ENCODE measurements at places on chromosomes 7 and 10.
A peak's percentile ranks its signal among the peaks of the same experiment; 100 is the strongest.

DNA sequence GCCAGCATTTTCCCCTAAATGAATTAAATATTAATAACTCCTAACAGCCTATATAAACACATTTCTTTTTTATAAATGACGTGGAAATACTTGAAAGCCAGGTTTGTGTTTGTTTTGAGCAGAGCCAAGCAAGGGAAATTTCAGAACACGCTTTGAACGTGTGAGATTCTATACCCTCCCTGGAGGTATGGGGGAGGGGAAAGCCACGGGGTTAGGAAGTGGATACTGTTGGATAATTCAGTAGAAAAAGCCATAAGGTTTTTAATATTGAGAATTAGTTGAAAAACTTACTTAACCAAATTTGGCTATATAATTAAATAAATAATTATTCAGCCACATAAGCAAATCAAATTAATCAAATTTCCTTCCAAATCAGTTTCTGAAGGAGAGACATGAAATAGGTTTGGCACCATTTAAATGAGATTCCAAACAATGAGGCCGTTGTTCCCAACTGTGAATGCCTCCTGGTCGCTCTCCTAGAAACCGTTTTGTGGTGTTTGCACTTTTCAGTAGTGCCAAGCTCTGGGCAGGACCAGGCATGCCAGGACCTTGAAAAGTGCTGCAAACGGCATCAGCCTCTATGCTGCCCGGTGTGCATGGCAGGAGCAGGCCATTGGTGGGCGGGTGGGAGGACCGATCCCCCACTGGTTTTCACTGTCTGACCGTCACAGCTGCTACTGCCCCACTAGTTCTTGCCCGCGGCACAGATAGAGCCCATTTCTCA is 88.1 kb downstream of the SEPTIN14 start:
- no peak for DNase-seq

DNA sequence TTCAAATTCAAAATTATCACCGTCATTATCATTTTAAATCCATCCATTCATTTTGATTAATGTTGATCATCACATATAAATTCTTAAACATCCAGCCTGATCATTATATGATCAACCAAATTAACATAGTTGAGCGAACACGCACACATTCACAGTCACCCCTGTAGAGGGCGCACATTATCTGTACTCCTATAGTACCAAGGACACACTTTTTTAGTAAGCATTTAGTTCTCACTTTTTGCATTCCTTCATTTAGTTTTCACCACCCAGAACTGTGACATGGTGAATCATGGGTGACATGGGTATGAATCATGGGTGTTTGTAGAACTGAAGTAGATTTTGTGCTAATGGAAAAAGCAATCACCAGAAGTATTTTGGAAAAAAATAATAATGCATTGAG is 26.0 kb upstream of the ZNF735 start:
- DNase-seq = no peak

GRCh38 chr10:61330669-61331068 is 122.5 kb downstream of the TMEM26 start:
- DNase-seq = no peak

GRCh38 chr10:101481256-101481655 is 106.8 kb downstream of the POLL start:
- DNase-seq = no peak

- DNase-seq = no peak
These were observed 179.2 kb upstream of the SHH start for GRCh38 chr7:155991470-155991869.

GRCh38 chr10:87706731-87707130 is 47.1 kb downstream of the PAPSS2 start:
- DNase-seq = no peak

GRCh38 chr10:2929480-2930258 is 137.7 kb upstream of the PFKP start:
- DNase-seq = no peak

GRCh38 chr10:108462005-108462404 is 1297.5 kb upstream of the SORCS1 start:
- DNase-seq = no peak

GRCh38 chr7:106893591-106893990 is 28.5 kb downstream of the PIK3CG start:
- DNase-seq = no peak

DNA sequence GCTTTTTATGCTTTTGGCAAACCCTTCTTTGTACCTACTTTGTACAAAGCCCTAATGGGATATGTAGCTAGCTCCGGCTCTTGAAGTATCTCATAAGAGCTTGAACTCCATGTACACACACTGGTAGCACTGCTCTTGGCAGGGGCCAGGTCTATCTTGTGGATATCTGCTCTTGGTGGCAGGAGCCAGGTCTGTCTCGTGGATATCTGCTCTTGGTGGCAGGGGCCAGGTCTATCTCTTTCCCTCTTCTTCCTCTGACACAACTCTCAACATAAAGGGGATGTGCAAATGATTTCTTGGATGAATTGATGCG is 91.9 kb downstream of the WNT2 start:
- DNase-seq = no peak

GRCh38 chr10:126394948-126395347 is 6.7 kb upstream of the ADAM12 start:
- DNase-seq = no peak

DNA sequence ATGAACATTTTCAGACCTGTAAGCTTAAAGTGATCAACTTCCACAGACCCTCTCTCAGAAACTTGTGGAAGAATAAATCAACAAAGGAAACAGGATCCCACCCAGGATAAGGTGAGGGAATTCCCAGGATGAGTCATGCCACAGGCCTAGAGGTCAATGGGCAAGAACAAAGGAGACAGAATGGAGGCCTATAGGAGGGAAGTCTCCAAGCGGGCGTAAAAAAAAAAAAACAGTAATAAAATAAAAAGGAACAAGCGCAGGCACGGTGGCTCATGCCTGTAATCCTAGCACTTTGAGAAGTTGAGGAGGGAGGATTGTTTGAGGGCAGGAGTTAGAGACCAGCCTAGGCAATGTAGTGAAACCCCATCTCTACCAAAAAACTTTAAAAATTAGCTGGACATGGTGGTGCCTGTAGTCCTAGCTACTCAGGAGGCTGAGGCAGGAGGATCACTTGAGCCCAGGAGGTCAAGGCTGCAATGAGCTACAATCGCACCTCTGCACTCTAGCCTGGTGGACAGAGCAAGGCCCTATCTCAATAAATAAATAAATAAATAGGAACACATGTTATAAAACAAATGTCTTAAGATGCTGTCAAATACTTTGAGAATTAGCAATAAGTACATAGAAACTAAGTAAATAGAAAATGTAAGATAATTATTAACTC is 8.4 kb downstream of the SORBS1 start:
- DNase-seq = no peak

DNA sequence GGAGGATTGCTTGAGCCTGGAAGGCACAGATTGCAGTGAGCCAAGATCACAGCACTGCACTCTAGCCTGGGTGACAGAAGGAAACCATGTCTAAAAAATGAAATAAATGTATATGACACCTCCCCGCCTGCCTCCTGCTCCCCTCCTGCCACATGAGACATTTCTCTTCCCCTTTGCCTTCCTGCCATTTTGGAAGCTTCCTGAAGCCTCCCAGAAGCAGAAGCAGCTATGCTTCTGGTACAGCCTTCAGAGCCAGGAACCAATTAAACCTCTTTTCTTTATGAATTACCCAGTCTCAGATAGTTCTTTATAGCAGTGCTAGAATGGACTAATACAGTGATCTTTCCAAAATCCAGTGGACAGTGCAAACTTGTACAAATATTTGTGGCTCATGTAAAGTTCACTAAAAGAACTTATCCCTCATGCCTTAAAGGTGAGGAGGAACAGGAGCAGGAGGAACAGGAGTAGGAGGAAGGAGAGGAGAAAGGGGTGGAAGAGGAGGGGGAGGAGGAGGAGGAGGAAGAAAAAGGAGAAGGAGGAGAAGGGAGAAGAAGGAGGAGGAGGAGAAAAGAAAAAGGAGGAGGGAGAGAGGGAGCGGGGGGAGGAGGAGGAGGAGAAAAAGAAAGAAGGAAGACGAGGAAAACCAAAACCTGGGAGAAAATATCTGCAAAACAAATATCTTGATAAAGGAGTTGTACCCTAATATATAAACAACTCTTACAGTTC is 2.8 kb upstream of the ABI1 start:
- no peak for DNase-seq

DNA sequence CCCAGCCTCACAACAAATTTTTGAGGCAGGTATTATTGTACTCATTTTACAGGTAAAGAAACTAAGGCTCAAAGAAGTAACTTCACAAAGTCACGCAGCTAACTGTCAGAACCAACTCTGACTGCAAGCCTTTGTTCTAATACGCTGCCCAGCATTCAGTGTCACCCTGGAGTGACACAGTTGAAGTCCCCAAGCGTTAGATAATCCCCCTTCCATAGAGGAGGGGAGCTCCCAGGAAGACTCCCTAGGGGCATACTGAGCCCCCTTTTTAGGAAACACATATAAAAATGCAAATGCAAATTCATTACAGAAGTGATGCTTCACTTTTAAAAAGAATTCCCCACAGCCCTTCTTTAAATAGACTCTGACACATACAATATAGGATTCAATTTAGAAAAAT is 101.0 kb upstream of the MACROH2A2 start:
- no peak for DNase-seq

DNA sequence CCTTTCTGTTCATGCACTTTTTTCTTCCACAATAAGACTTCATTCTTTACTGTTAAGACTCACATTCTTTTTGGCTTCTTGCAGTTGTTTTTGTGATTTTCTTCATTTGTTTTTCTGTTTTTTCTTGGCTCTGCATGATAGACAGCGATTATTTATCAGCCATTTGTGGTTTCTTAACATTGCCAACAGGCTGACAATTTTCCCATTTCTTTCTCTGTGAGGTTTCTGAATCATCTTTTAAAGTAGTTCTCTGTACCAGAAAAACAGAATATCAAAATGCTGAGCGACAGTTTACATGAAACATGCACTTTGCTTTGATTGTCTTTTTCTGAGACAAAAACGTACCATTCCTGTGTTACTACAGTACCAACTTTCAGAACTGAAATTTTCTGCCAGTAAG is 334.2 kb upstream of the MAGI2 start:
- DNase-seq = no peak

- peak; percentile 91 for DNase-seq
These were observed at the start of gene HNRNPF for GRCh38 chr10:43408710-43409384. HNRNPF (minus strand) TSS chr10:43409186; CDS start chr10:43387884, 21,302 bp downstream.

DNA sequence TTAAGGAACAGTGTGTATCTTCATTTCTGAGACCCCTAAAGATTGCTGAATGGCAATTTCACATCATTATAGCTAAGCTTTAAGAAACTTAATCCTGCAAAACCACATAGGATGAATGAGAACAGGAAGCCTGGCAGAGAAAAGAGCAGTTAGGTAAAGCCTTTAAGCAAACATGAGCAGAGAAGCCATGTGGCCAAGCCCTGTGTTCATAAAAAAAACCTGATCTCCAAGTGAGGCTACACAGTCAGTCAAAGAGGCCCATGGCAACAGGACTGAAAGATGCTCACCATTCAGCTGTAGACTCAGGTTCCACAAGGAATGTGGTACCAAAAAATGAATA is 9.3 kb downstream of the LIPA start:
- DNase-seq = no peak

GRCh38 chr7:119900996-119901672 is 371.8 kb upstream of the KCND2 start:
- DNase-seq = no peak

DNA sequence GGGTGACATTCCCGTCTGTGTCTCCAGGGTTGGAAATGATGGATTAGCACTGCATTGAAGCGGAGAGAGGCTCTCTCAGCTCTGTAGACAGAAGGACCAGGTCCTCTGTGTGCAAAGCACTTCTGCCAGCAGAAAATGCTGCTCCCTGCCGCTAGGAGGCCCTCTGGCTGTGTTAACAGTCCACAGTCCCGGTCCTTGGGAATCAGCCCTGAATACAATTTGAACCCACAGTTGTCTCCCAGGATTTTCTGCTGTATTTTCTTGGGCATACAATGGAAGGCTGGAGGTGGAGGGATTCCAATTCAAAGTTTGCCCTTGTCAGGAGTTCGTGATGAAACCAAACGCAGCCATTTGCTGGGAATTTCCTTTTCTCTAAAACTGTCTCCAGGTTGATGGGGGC is 205.2 kb downstream of the GLRX3 start:
- DNase-seq = no peak

GRCh38 chr10:7474388-7474787 is 63.6 kb upstream of the SFMBT2 start:
- DNase-seq = no peak

DNA sequence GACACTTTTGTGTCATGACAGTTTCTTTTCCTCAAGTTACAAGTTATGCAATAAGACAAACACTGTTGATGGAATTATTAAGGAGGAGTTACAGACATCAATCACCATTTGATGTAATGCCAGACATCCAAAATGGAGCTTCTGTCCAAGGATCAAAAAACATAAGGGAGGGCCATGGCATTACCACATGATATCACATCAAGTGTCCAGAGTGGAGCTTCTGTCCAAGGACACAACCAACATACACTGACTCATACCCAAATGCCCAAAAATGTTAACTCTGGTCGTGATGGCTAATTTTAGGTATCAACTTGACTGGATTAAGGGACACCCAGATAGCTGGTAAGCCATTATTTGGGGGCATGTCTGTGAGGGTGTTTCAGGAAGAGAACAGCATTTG is 140.4 kb downstream of the DOCK4 start:
- no peak for DNase-seq

GRCh38 chr7:20199015-20199737 is 18.0 kb downstream of the MACC1 start:
- no peak for DNase-seq

DNA sequence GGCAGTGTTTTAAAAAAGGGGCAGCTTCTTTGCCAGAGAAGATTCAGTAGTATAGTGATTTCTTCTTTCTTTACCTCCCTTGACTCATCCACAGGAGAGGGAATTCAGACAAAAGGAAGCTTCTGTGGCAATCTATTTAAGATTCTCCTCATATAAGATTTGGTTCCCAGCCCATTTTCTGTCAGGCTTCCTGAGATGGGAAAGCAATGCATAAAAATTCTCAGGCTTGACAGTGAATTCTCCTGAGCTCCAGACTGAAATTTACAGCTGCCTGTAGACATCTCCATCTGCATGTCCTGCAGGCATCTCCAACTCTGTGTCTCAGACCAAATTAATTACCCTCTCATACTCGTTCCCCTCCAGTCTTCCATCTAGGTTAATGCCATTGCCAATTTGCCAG is 72.8 kb downstream of the TSPAN12 start:
- no peak for DNase-seq

- no peak for DNase-seq
These were observed 3.1 kb upstream of the MACC1 start for GRCh38 chr7:20220293-20220761.

DNA sequence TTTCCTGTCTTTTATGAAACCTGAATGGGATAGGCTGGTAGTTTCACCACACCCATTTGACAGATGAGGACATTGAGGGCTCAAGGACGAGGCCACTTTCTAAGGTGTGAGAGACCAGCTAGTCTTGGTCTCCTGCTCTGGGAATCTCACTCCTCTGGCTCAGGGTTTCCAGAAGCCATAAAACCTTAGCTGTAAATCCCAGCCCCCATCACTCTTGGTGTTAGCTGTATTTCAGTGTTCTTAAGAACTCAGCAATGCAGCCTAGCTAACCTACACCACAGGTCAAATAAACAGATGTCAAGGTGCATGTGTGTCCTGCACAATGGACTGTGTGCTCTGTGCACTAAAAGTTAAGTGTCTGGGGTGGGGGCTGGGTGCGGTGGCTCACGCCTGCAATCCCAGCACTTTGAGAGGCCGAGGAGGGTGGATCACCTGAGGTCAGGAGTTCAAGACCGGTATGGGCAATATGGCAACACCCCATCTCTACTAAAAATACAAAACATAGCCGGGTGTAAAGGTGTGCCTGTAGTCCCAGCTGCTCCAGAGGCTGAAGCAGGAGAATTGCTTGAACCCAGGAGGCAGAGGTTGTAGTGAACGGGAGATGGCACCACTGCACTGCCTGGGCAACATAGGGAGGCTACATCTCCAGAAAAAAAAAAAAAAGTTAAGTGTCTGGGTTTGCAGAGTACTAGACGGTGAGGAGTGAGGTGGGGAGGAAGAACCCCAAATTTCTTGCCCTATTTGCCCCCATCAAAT is 567 bp upstream of the EPO start:
- no peak for DNase-seq

Data from stimulated activated CD8-positive, alpha-beta memory T cell treated with anti-CD3 and anti-CD28 coated beads, Interleukin-4, amount 100 ng/mL, for 24 hours (primary cell).